ENCODE measurements at places on chromosomes 1 and 21. TPM values are rescaled to one million over a fixed set of nuclear protein-coding genes. Genes with fewer than 3 reads are reported as not detected.

DNA sequence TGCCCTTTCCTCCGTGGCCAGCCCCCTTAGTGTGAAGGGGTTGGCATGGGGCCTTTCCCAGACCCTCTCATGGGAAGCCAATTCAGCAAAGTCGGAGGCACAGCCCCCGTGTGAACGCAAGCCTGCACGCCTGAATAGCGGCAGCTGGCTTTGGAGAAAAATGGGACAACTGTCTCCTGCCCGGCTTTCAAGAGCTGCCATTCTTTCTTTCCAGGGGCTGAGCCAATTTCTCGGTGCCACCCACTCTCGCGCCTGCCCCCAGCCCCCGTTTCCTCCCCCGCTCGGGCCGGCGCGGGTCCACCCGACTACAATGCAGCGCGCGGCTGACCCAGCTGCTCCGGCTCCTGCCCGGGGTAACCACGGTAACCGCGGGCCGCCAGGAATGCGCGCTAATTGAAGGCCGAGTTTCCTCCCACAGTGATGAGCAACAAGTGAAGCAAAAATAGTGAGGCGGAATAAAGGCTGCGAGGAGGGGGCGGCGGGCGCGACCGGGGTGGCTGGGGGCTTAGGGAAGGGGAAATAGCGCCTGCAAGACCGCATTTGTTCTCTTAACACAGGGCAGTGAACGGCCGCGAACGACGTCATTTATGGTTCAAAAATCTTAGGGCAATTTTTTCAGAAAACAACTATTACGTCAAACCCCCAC lies 27.8 kb downstream of the ILDR2 start:
- peak; percentile 65 for DNase-seq

DNA sequence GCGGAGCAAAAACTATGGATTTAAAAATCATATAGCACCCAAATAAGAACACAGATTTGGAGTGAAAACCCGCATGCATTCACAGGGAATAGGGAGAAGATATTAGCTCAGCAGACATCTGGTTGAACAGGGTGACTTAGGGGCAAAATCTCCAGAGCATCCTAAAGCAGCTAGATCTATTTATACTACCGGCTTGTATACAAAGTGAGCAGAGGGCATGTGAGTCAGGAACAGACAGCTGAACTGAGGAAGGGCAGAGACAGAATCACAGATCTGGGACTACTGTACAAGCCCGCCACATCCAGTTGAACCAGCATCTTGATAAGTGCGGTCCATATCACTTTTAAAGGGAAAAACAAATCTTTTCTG lies 35.2 kb upstream of the EXOSC10 start:
- DNase-seq, result no peak

GRCh38 chr1:63651161-63651701 lies 58.0 kb downstream of the PGM1 start:
- no peak for DNase-seq

- no peak for DNase-seq
Observed at GRCh38 chr1:173507205-173507846, 30.2 kb downstream of the PRDX6 start.

GRCh38 chr1:89987159-89987819 lies 7.6 kb upstream of the ZNF326 start:
- DNase-seq, result no peak

- DNase-seq, result no peak
Observed at GRCh38 chr21:44265734-44266270, 4.1 kb upstream of the DNMT3L start.

DNA sequence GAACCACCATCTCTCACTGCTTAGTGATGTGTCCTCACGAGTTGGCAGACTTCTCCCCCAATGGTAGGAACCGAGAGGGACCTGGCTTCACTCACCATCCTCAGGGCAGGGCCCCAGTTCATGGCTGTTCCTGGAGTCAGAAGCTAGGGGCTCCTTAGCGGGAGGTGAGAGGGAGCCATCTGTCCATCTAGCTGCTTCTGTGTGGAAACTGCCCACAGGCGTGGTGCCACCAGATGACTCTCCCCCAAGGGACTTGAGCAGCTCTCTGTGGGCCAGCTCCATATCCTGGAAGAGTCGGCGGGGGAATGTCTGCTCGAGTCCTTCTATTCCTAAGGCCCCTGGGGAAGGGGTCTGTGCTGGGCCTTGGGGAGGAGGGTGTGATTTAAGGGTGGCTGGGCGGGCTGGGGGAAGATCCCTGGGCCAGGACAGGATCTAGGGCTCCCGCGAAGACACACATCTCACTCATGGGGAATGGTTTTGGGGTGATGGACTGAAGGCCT lies 16.3 kb downstream of the LRRC71 start:
- DNase-seq, result no peak

GRCh38 chr1:6612641-6613360 lies 730 bp upstream of the PHF13 start:
- DNase-seq, result peak; percentile 78

DNA sequence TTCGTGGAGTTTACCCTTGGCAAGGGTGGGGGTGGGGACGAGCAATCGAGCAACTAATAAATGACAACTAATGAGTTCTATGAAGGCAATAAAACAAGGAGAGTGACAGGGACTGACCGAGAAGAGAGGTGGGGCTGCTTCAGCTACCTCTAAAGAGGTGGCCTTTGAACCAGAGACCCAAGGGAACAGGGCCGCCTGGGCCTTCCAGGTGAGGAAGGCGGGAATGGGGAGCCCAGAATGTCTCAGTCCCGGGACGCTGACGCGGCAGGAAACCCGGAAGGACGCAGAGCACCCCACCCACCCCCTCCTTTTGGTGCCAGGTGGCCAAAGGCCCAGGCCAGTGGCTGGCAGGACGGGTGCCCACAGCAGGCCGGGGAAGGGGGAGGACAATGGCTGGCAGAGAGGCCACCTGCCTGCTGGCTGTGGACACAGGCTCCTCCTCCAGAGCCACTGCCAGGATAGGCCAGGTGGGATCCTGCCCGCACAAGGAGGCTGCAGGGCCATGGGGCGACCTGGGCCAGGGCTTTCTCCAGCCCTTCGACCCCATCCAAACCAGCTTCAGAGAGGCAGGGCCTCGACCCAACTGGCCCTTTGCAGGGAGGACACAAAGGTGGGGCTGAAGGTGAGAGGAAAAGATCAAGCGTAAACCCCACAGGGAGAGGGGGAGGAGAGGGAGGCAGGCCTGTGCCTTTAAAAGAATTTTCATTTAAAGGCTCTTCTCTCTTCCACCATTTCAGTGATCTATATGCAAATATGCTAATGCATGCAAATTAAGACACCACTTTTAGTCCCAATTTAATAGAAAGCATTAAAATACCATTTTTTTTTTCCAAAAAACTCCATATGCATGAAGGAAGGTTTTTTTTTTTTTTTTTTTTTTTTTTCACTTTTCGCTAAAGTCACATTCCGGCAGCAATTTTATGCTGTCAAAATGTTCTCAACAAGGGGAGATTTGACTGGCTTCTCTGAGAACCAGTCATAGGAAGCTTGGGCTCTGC lies 58.1 kb downstream of the CASZ1 start:
- DNase-seq, result peak; percentile 86

GRCh38 chr1:160066829-160067745 lies 2.9 kb downstream of the KCNJ10 start:
- no peak for DNase-seq

- DNase-seq, result no peak
Observed at GRCh38 chr1:197675583-197676208, 99.6 kb downstream of the DENND1B start.

The C1orf210 gene
- total RNA-seq, result 18.9 TPM

The ZBTB8A gene
- total RNA-seq, result 9.7 TPM

The TFAP2E gene
- 1.9 TPM for total RNA-seq

The CYP4A11 gene
- not detected for total RNA-seq

The GBP5 gene
- 5.4 TPM for total RNA-seq

The PRELP gene
- total RNA-seq, result 91.8 TPM
